ENCODE measurements at places on chromosomes 12 and 14.

- no peak for DNase-seq
Observed at GRCh38 chr14:70170976-70171375, 17.8 kb downstream of the SLC8A3 start.

DNA sequence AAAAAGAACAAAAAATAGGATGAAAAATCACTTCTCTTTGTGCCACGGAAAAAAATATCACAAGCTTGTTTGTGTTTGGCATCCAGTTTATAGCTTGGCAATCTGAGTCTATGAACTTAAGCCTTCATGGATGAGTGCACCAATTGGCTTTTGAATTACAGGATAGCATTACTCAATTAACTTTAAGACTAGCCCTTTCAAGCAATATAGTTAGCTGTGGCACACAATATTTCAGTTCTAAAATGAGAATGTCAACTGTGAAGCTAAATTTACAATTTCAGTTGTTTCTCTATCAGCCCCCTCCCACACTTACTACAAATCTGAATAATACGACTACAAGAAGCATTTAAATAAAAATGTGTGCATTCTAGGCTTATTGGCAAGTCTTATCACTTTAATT is 8.3 kb downstream of the RERG start:
- DNase-seq: no peak

DNA sequence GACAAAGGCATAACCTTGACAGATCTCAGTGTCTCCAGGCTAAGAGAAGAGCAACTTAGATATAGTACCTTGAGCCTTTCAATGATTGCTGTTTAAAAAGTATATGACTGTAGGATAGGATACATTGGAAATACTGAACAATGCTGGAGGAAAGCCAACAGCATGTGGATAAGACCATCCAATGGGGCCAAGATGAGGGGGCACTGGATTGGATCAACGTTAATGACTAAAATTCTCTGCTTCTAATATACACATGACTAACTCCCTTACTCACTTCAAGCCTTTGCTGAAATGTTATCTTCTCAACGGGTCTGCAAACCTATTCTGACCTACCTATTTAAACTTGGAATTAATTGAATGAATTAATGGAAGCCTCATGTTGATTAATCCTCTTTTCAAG is 354.9 kb downstream of the RAD51B start:
- no peak for DNase-seq

DNA sequence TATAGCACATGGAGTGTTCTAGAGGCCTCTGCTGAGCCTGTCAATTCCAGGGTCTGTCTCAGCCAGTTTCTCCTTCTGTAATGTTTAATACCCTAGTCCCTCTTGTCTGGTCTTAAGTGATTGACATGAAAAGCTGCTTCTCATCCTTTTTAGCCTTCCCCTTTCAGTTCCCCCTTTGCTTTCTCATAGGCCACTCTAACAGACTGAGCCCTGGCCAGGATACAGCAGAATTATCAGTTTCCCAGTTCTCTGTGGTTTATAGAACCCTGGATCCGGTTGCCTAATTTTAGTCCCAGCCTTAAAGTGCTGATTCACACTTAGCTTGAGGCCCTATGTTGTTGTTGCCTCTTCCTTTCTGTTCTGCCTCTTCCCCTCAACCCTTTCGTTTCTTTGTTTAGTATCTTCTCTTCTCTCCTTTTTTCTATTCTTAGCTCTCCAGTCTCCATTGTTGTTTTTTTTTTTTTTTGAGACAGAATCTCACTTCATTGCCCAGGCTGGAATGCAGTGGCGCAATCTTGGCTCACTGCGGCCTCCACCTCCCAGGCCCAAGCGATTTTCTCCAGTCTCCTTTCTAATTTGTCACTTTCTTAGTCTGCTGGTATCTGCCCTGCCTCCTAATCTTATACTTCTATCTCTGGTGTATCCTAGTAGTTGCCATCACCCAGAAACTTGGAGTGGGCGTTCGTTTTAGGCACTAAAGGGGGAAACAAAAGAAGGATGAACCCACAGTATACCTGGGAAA is 2.9 kb upstream of the BIN2 start:
- no peak for DNase-seq

- DNase-seq: no peak
Observed at GRCh38 chr14:35819591-35820540, 6.3 kb upstream of the BRMS1L start.

DNA sequence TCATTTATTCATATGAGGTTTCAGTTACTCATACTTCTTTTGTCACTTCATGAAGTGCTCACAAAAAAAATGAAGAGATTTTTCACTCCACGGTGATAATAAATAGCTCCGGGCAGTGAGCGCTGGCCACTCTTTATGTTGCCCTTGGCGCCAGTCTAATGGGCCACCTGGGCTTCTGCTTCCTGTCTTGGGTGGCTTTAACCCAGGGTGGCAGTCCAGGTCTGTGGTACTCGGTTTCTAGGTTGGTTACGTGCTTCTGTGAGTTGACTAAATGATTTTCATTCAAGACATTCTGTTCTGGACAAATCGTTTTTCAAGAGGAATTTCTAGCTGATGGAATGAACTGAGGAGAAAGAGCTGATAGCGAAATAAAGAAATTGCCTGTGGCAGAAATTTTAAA is 34.6 kb upstream of the NID2 start:
- no peak for DNase-seq

DNA sequence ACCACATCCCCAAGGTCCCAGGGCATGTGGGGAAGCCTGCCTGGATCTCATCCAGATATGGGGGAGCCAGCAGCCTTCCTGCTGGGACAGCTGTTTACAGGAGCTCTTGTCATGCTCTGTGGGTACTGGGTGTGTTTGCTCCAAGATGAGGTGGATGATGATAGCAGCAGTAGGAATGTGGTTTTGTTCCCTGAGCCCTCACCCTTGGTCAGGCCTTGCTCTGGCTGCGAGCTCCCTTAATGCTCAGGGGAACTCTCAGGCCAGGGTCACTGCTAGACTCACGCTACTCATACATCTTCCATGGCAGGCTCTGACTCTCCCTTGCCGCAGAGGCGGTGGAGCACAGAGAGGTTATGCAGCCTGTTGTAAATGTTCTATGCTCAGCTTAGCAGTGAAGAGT is 990.3 kb downstream of the AACS start:
- no peak for DNase-seq

DNA sequence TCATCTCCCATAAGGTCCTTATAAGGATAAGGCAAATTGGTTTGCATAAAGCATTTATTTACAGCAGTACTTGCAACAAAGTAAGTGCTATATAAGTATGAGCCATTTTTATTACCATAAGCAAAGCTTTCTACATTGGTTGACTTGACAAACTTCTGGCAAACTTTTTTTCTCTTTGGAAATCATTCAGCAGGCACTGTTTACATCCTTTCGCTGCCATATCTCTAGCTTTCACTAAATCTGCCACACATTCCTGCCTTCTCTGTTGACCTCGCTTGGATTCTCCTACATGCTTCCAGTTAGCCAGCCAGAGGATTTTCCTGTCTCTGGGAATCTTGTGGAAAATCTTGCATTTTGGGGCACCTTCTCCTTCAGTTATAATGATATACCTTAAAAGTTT is 21.8 kb upstream of the HDAC7 start:
- no peak for DNase-seq

DNA sequence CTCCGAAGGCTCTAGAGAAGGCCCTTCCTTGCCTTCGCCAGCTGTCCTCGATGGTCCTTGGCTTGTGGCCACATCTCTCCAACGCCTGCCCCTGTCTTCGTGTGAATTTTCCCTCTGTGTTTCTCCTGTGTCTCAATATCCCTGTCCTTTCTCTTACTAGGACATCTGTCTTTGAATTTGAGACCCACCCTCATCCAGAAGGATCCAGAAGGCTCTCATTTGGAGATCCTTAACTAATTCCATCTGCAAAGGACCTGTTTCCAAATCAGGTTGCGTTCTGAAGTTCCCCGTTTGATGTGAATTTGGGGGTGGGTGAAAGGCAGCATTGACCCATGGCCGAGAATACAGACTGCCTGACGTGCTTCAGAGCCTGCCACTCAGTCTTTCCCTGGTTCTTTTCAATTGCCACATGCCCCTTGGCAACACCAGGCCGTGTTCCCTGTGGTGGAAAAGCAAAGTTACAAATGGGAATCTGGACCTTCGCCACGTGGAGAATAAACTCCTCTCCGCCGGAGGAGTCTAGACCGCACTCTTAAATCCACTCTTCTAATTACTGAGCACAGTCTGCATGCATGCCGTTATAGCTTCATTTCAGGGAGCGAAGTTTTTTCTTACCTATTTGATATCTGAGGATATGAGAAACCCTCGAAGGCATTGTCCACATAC is 158.8 kb downstream of the TMEM132C start:
- DNase-seq: no peak

GRCh38 chr14:51929910-51930682 is 59.2 kb upstream of the RTRAF start:
- no peak for DNase-seq

- DNase-seq: peak; percentile 49
Observed at GRCh38 chr14:91228112-91229004, 16.1 kb downstream of the GPR68 start.

- DNase-seq: no peak
Observed at GRCh38 chr12:57735952-57736740, 2.4 kb downstream of the AGAP2 start.

GRCh38 chr14:88695870-88696269 is 96.9 kb downstream of the EML5 start:
- DNase-seq: no peak

- no peak for DNase-seq
Observed at GRCh38 chr12:4212845-4213244, 60.7 kb upstream of the CCND2 start.

DNA sequence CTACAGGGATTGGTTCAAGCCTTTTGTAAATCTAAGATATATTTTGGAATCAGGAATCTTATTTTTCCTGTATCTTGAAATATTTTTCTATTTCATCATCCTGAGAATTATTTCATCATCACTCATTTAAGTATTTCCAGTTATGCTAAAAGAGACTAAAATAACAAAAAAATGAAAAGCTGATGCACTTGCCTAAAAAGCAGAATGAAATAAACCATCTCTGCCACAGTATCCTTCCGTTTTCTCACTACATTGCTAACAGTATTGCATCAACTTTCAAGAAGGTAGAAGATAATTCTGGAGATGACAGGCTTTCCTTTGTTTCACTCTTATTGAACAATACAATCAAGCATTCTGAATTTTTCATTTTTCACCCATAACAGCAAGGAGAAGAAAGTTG is 31.1 kb upstream of the EIF5 start:
- DNase-seq: no peak

DNA sequence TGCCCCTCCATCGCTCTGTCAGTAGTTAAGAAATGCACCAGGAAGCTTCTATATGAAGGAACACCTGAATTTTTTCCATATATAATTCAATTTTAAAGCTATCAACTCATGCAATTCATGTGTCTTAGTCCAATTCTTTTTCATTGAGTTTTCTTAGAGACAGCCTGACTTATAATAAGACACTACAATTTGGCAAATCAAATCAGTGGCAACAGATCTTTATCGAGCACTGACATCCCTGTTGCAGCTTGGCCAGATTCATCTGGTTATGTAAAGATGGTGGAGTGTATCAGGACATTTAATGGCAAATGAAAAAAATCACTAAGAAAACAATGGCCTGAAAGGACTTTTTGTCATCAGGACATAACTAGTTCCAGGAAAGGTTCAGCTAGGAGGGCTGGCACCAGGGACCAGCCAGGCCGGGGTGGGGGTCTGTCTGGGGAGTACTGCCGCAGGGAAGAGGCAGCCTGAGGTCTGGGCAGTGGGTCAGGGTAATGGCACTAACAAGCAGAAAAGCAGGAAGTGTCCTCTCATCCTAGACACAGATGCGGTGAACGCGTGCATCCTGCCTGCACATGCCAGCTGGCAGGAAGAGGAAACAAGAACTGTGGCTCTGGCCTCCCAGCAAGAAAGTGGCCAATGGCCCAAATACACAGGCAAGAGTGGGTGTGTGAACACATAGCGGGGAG is 100.5 kb upstream of the LMNTD1 start:
- no peak for DNase-seq

- DNase-seq: no peak
Observed at GRCh38 chr12:32894566-32894965, 2.0 kb downstream of the PKP2 start.

DNA sequence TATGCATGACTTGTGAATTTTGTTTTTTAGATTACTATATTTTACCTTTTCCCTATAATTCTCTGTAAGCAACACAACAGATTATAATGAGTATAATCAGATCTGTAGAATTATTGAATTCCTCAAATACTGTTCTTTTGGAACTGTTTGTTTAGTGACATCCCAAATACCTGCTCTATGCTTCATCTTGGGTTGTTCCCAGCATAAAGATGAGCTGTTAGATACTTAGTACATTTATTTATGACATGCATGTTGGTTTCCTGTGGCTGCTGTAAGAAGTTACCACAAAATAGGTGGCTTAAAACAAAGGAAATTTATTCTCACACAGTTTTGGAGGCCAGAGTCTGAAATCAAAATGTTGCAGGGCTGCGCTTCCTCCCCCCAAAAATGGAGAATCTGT is 78.4 kb downstream of the PTPRR start:
- DNase-seq: no peak

DNA sequence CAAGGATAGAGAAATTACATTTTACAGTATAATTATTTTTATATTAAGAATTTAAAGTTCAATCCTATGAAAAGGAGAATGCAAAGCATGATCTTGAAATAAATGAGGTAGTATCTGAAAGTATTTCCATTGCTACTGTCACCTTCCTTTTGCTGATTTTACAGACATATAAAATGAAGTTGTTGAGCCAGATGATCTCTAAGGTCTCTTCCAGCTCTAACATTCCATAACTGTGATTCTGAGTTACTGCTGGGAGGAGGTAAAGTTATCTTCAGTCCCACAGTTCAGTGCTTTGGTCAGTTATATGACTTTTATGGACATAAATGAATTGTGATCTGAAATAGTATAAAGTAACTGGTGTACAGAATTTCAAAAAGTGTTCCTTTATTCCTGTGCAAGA is 52.8 kb downstream of the SLC38A6 start:
- no peak for DNase-seq

GRCh38 chr14:54116972-54117371 is 160.3 kb upstream of the BMP4 start:
- DNase-seq: no peak

GRCh38 chr14:95285566-95285965 is 34.1 kb downstream of the CLMN start:
- no peak for DNase-seq

DNA sequence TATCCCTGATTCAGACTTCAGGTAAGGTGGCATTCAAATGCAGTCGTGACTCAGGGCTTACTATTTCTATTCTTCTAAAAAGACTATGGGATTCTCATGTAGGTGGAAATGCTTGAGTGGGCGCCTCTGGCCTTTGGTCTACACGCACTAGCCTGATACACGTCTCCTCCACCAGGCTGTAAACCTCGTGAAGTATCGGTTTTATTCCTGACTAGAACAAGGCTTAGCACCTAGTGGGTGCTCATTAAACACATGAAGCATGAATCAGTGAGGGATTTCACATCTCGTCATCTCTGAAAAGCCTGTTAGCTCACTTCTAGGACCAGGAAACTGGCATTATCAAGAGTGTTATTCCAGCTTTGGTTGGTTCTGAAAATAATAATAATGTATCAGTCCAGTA is 17.7 kb upstream of the HNF1A start:
- DNase-seq: no peak

DNA sequence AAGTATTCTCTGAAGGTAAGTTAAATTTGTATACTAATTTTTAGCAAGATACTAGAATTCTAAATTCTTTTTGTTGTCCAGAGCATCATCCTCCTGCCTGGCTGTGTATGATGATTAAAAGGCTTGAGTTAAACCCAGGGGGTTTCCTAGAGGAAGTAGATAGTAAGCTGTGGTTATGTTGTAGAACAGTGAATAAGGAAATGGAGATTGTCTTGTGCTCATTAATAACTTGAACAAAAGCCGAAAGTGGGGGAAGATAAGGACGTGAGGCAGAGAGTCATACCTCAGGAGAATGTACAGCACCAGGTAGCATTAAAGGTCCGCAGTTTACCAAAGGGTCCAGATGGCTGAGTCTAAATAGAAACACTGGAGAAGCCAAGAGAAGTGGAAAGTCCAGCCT is 42.0 kb downstream of the CKB start:
- no peak for DNase-seq
